Hair follicle dermal papilla cell (primary cell): ENCODE measurements at places on chromosomes 2 and 18. TPM values are rescaled to one million over a fixed set of nuclear protein-coding genes. Genes with fewer than 3 reads are reported as not detected.

LIMS4 gene
- total RNA-seq = 0.65 TPM in 1 of 2 replicates, not detected in the other

TMEM150A gene
- total RNA-seq = 15.9 and 22.7 TPM in 2 replicates

SMYD1 gene
- total RNA-seq = not detected in 2 replicates

TUBA3E gene
- total RNA-seq = not detected in 2 replicates
